ENCODE measurements at places on chromosomes 7 and 10. TPM values are rescaled to one million over a fixed set of nuclear protein-coding genes. Genes with fewer than 3 reads are reported as not detected.

- DNase-seq: peak; percentile 35
These were observed 67.8 kb downstream of the CTBP2 start for GRCh38 chr10:125092564-125093031.

DNA sequence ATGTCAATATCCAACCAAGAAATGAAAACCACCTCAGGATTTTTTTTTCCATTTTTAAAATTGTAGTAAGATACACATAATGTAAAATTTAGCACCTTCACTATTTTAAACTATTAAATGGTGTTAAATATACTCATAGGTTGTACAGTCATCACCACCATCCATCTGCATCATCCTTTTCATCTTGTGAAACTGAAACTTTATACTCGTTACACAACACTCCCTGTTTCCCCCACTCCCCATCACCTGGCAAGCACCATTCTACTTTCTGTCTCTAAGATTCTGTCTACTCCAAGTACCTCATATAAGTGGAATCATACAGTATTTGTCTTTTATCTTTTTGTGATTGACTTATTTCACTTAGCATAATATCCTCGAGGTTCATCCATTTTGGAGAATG lies 335.2 kb upstream of the NPSR1 start:
- DNase-seq: no peak

DNA sequence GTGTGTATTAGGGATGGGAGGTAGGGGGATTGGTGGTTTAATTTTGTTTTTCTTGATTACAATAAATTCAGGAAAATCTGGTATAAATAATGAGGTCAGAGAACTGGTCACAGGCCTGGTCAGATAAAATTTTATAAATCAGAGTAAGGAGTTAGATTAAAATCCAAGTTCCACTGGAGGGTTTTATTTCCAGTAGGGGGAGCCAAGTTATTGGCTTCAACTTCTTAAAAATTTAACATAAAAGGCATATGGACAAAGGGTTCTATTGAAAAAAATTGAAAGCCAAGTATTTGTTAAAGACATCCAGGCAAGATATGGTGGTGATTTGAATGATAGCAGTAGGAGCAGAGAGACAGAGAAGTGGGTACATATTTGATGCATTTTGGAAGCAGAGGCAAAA lies 763.3 kb downstream of the SORCS1 start:
- no peak for DNase-seq

DNA sequence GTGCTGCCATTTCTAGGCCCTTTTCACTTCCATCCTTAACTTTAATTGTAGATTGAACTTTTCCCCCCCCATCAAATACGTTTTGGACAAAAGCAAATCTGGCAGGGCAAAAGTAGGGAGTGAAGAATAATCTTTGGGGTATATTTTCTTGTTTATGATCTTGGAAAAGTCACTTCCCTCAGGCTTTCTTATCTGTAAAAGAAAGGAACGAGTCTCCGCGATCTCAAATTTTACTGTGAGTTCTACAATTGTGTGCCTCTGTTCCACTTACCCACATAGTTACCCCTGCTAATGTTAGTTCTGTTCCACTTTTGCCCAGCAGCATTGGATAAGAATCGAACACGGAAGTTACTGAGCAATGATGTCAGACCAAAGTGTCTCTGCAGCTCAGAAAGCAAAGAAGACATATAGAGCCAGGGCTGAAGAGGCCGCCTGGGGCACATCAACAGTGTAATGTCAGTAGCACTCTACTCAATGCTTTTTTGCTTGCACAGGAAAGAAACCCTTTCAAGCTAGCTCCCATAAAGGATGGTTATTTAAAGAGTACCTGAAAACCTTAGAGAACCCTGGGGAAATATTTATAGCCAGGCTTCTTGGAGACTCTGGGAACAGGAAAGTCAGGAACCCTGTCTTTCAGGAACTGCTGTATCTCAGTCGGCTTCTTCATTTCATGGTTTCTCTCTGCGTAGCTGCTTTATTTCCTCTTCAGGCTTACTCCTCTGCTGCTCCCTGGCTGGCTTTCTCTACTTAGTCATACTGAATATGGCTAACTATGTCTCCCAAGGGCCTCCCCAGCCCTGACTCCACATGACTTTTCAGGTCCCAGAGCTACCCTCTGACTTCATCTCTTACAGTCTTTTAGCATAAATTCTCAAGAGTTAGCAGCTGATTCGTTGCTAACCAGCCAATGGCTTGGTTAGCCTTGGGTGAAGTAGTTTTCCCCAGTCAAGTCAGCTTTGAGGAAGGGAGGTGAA lies 123.7 kb upstream of the FAM3C start:
- no peak for DNase-seq

The LRRTM3 gene
- total RNA-seq: not detected

The MINPP1 gene
- total RNA-seq: 15.6 TPM

GRCh38 chr7:108528183-108528712 lies 2.3 kb upstream of the PNPLA8 start:
- DNase-seq: no peak

- DNase-seq: no peak
These were observed 1.9 kb downstream of the GRID1 start for GRCh38 chr10:86364491-86365345.

The PDGFA gene
- total RNA-seq: 27.1 TPM

DNA sequence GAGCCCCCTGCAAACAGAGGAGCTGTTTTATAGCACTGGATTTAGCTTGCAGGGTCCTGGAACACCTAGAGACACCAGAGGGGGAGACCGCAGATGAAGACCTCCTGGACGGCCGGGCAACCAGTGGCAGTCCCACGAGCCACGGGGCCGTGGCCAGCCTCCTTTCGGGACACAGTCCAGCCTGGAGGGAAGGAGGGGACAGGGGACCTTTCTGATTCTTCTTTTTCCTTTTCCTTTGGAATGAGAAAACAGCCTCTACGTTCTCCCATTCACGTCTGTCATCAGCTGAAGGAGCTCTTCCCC lies 35.4 kb upstream of the FAM20C start:
- DNase-seq: no peak

- no peak for DNase-seq
These were observed 89.9 kb downstream of the CARD11 start for GRCh38 chr7:2953588-2954407.

GRCh38 chr10:1373287-1373686 lies 317.1 kb downstream of the WDR37 start:
- no peak for DNase-seq

The VSTM4 gene
- 18.7 TPM for total RNA-seq

The CARD11 gene
- 5.7 TPM for total RNA-seq

- DNase-seq: no peak
These were observed 1066.3 kb downstream of the CNTNAP2 start for GRCh38 chr7:147182874-147183273.

GRCh38 chr7:112263519-112263918 lies 57.0 kb downstream of the ZNF277 start:
- DNase-seq: no peak

GRCh38 chr7:105367458-105367857 lies 21.3 kb downstream of the SRPK2 start:
- DNase-seq: no peak

DNA sequence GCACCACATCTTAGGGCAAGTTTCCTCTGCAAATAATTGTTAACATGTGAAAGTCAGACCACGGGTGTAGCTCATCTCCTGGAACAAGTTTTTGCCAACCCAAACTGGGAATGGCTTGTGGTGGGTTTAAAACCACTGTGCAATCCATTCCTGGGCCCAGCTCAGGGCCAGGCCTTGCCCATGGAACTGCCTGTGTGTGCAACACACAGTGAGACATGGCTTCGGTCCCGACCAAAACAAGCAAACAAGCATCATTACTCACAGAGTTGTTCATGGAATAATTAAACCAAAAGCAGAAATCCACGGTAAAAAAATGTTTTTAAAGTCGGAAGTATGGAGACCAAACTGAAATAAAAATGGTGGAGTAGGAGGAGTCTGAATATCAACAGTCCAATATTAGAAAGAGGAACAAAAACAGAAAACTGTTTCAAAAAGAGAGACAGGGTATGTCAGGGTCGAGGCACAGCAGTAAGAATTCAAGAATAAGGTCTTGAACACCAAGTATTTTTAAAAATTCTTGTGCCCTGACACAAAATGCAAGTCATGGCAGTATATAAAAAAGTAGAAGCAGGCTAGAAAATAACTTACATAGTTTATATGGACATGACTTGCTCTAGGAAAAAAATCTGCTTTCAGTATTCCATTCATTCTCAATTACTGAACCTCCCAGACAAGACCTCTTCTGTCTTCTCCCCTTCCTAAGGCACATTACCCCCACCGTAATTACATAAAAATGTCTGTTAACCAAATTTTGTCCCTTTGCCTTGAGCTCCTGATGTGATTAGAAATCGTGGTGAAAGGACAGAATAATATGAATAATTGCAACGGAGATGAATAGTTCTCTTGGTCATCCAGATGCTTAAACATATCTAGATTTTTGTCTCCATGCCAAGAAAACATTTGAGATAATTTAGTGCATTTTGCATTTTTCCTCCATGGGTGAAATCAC lies 88.4 kb downstream of the FAS start:
- no peak for DNase-seq

The KCNH2 gene
- 2.4 TPM for total RNA-seq

The KLF14 gene
- not detected for total RNA-seq

- no peak for DNase-seq
These were observed 5.0 kb upstream of the PAPOLB start for GRCh38 chr7:4866528-4867496.

- DNase-seq: peak; percentile 54
These were observed 1.1 kb downstream of the P4HA1 start for GRCh38 chr10:73095481-73096021.

- no peak for DNase-seq
These were observed 155.4 kb upstream of the ITGB1 start for GRCh38 chr10:33113466-33113865.

DNA sequence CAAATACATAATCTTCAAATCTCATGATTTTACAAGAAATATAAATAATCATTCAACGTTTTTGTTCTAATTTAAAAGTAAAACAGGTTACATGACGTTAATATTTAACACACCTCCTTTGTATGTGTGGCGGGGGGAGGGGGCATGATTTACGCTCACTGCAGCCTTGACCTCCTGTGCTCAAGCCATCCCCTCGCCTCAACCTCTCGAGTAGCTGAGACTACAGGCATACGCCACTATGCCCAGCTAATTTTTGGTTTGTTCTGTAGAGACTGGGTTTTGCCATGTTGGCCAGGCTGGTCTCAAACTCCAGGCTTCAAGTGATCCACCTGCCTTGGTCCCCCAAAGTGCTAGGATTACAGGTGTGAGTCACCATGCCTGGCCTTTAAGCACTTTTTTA lies 7.2 kb upstream of the CACNA2D1 start:
- DNase-seq: no peak

The APBB1IP gene
- 36.8 TPM for total RNA-seq

DNA sequence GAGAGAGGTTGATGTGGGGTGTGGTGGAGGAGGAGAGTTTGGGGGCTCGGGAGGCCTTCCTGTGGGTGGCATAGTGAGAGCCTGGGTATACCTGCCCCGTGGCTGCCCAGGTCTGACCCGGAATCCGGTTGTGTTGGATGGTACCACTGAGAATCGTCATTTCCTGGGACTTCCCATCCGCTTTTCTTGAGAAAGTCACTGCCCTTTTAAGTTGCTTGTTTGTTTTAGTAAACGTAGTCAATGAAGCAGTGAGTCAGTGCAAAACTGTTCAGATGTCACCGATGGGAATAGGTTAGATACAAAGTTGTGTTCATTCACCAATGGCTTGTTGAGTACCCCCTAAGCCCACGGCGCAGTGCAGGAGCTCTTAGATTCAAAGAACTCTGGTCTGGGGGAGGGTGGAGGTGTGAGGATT lies 285.8 kb downstream of the CAMK1D start:
- DNase-seq: no peak

DNA sequence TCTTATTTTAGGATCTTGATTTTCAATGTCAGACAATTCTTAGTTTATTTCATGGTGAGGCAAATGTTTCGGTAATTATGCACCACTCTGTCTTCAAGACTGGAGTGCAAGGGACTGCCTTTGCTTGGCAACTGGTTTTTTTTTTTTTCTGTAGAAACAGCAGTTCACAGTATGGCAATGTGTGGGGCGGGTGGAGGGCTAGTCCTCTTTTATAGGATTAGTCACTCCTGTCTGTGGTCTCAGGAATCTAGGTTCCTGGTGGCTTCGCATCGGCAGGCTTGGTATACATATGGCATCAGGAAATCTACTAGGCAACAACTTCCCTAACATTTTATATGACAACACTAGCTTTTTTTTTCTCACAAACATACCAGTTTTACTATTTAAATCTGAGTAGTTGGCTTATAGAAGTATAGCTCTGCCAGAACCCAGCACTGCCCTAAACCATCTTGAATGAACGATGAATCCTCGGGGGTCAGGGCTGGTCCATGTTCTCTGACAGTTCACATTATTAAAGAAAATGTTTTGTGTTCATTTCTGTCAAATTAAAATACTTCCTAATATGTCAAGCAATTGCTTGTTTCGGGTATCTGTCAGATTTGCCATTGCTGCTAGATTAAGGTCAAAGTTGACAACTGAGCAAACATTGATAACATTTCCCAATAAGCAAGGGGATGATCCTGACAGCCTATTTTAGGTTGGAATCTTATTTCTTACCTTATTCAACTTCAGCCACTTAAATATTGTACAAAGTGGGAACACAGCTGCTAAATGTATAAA lies 289.7 kb upstream of the VSTM2A start:
- DNase-seq: no peak

The RAMP3 gene
- 183 TPM for total RNA-seq

GRCh38 chr10:59976909-59977308 lies 70.6 kb upstream of the CCDC6 start:
- no peak for DNase-seq

GRCh38 chr7:113652501-113652900 lies 266.3 kb downstream of the PPP1R3A start:
- DNase-seq: no peak

GRCh38 chr7:142614116-142614515 lies 135.2 kb upstream of the PRSS1 start:
- DNase-seq: no peak

DNA sequence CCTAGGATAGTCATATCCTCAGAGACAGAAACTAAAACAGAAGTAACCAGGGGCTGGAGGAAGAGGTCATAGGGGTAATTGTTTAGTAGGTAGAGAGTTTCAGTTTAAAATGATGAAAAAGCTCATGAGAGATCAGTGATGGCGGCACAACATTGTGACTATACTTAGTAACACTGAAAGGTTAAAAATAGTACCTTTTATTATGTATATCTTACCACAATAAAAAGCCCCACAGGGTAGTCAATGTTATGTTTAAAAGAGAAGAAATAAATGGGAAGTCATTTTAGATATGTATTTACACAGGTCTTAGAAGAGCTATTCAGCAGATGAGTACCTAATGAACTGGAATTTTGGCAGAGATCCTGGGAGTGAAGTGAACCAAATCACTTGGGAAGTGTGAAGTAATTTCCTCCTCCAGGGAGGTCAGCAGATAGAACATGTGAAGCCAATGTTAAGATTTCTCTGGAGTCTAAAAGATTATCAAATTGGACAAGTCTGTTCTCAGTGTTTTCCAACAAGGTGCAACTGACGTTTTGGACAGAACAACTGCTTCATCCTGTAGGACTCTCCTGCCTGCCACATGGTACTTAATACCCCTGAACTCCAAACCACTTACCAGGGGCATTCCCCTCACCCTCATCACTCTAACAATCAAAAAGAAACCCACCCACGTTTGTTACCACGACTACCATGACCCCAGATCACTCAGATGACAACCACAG lies 6.4 kb downstream of the CDCA7L start:
- no peak for DNase-seq

Data from lower lobe of right lung (tissue), 2 donors.